ENCODE measurements at places on chromosomes 5 and 9.

GRCh38 chr5:139577689-139578290, 16.7 kb downstream of the UBE2D2 start:
- DNase-seq, result no peak

DNA sequence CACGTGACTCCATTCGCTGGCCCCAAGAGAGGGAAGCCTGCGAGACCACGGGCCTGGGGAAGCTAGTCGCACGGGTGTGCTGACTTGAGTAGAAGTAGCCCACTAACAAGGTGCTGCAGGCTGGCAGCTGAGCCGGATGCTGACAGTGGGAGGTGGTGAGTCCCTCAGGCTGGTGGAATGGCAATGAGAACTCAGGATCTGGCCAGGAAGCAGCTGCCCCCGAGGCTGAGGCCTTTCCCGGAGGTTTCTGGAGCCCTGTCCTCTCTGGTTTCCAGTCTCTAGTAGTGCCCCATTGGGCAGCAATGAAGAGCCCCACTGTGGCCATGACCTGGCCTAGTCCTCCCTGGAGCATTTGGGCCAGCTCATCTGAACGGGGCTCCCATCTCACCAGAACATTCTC, 366.7 kb upstream of the IRX4 start:
- DNase-seq, result no peak

- no peak for DNase-seq
Measured at GRCh38 chr5:56725711-56726411, 89.5 kb upstream of the MAP3K1 start.

DNA sequence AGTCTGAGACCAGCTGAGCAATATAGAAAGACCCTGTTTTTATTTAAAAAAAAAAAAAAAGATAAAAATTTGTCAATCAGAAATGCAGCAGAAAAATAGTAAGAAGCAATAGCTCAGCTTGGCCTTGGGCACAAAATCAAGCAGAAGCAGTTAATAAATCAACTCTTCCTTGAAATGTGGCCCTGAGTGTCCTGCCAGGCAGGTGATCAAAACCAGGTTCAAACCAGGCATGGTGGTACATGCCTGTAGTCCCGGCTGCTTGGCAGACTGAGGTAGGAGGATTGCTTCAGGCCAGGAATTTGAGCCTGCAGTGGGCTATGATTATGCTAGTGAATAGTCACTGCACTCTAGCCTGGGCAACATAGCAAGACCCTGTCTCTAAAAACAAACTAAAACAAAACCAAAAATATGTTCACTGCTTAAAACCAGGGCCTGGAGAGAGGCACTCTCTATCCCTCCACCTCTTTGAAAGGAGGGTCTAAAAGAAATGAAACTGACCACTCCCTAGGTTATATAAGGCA, 27.9 kb upstream of the KLF9 start:
- DNase-seq, result no peak

GRCh38 chr9:98117984-98118639, 910 bp downstream of the TRIM14 start:
- no peak for DNase-seq

- peak; percentile 92 for DNase-seq
Measured at GRCh38 chr9:126411948-126412284, 85.3 kb downstream of the MVB12B start.

- no peak for DNase-seq
Measured at GRCh38 chr5:143290125-143290524, 113.4 kb downstream of the NR3C1 start.

GRCh38 chr5:170634256-170634990, 130.6 kb downstream of the KCNIP1 start:
- no peak for DNase-seq

GRCh38 chr5:1788200-1788599, 11.4 kb downstream of the MRPL36 start:
- DNase-seq, result no peak

DNA sequence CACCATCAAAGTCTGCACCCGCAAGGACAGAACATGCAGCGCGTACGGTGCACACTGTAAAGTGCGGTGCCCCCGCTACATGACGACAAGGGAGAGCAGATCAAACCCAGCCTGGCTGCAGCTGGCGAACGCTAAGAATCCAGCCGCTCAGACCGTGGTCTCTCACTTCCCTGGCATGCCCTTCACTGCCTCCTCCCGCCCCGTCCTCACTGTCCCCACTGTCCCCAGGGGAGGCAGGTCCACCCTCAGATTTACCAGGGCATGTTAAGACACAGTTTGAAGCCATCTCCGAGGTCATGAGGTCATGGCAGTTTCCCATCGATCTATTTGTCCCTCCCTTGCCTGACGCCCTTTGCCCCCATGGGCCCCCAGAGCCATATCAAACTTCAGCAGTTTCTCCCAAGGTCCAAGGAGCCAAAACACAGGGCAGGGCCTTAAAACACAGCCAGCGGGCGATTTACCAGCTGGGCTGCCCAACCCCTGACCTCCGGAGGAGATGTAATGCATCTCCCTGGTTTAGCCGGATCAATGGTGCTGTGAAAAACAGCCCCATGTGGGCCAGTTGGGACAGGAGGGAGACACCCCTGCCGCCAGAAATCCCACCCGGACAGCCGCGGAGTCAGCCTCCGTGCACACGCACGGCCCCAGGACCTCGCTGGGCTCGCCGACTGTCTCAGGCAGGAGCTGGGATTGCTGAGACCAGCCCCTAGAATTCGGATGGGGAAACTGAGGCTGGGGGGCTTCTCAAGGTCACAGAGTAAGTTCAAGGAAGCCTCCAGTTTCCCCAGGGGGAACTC, 52.3 kb upstream of the FUBP3 start:
- DNase-seq, result no peak
